ENCODE measurements at places on chromosomes 2 and 18.
A peak's percentile ranks its signal among the peaks of the same experiment; 100 is the strongest.

DNA sequence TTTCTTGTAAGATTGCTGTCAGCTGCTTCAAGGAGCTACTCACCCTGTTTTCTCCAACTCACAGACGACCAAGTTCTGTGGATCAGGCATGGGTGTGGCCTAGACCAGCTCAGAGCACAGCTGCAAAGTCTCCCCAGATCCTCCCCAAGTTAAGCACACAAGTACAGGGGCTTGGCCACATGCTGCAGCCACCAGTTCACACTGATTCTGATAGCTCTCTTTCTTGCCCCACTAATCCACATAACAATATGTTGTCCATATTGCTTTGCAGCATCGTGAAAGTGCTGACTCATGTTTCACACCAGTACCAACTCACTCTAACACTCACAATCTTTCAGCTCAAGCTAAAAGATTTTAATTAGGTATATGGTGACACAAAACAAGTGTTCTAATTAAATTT is 437.0 kb downstream of the PARD3B start:
- peak; percentile 64 for DNase-seq

- DNase-seq = peak; percentile 12
Observed at GRCh38 chr18:48693625-48694262, 154.9 kb downstream of the CTIF start.

DNA sequence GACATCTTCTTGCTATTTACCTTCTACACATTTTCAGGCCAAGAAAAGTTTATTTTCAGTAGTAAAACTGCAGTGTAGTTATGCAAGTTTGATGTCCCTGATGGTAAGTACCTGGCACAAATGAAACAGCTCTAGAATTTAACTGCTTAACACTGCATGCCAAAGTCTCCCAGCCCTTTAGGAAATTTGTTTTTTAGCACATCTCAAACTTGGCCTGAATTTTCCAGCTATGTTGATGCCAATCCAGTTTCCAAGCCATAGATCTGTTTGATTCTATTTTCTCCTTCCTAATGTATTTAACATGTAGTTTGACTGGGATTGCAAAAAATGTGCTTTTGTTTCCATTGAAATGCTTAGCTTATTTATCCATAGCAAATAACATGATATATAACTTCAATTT is 29.3 kb upstream of the ZNF385B start:
- DNase-seq = no peak

DNA sequence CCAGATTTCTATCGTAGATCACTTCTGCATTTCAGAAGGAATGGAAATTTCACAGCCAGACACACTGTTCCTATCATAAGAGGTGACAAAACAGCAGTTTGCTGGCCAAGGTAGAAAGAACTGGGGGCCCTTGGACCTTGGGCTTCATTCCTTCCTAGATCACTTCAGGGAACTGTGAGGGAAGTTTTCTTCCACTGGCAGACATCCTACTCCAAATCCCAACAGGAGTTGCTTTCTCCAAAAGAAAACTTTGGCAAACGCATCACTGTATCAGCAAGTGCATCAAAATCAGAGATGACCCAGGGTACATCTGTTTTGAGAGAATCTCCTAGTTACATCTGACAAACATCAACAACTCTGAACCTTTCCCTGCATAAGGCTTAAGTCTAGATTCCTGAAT is 348.4 kb upstream of the KLHL29 start:
- no peak for DNase-seq

- no peak for DNase-seq
Observed at GRCh38 chr18:2114289-2114688, 457.0 kb downstream of the METTL4 start.

GRCh38 chr2:210461401-210461800 is 15.2 kb downstream of the LANCL1 start:
- no peak for DNase-seq

All from hematopoietic multipotent progenitor cell treated with erythropoietin and hydrocortisone succinate and interleukin-3 and kit ligand, for 6 days (in vitro differentiated cells).